NCI-H1930 (cell line): ENCODE measurements at places on chromosomes 3 and 15.
A peak's percentile ranks its signal among the peaks of the same experiment; 100 is the strongest.

DNA sequence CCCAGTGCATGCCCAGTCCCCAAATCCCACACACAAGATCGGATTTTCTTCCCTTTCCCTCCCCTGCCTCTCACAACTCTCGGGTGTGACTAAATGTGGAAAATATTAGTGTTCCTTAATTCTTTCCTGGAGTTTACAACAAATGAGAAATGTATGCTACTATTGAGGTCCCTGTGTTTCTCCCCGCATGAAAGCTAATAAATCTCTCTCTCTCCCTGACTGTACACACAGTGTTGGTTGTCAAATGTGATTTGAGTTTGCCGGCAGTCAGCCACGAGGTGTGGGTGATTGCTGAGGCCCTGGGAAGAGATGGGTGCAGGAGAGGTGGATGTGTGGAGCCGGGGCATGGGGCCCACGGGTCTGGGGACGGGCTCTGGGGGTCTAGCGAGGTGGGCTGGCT lies 161.4 kb upstream of the IQSEC1 start:
- no peak for DNase-seq

DNA sequence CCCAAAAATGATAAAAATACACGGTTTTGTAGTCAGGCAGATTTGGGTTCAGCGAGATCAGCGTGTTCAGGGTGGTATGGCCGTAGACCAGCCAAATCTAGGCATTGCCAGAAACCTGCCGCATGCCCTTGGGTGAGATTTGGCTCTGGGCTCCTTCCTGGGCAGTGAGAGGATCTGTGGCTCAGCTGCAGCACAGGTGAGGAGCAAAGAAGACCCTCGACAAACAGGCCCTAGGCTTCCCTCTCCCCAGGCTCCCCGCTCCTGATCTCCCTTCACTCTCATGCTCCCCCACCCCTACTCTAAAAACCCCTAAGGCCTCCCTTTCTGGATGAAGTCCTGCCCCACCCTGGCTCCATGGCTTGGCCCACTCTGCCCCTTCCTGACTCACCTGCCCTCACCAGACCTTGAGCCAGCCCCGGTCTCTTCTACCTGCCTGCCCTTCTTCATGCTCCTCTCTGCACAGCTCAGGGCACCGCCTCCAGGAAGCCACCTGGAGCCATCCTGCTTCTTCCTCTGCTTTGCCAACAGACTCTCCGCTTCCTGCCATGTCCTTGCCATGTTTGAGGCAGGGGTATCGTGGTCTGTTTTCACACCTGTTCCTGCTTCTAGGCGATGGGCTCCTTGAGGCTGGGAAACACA lies 88.1 kb downstream of the CORO2B start:
- no peak for DNase-seq

- no peak for DNase-seq
These were observed 12.5 kb downstream of the GASK1A start for GRCh38 chr3:42991341-42992315.

DNA sequence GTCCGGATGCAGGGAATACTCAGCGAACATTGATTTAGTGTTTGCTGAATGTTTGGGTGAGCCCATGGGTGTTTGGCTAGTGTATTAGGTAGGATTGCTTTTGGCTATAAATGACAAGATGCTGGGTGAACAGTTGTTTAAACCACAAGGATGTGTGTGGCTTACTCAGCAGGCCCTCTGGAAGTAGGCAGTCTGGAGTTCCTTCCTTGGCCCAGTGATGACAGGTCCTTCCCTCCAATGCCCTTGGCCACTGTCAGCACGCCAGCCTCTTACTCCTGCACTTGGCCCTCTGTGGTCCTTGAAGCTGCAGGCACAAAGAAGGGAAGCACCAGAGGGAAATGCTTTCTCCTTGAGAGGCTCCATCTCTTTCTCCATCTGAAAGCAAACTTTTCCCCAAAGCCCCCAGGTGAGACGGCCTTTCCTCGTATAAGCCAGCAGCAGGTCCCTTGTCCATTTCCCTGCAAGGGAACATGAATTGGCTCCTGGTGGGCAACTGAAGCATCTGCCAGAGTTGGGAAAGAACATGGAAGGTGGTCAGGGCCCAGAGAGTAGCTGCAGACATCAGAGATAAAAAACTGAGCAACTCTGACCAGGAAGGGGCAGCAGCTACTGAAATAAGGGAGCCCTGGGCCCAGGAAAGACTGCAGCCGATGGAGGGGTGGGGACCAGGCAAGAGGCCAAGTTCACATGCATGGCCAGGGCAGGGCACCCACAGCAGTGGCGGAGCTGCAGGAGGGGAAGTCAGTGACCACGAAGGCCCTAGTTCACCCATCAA lies 105.0 kb downstream of the TPRA1 start:
- DNase-seq = no peak

DNA sequence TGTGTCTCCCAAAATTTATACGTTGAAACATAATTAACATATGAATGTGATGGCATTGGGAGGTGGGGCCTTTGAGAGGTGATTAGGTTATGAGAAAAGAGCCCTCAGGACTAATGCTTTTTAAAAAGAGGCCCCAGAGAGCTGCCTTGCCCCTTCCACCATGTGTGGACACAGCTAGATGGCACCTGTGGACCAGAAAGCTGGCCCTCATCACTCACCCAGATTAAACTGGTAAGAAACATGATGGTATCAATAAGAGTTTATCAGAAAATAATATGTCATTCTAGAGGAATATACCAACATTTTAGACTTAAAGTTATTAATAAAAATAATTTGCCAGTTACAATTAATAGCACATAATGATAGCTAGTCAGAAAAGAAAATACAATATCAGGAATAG lies 25.2 kb upstream of the FAN1 start:
- DNase-seq = no peak

DNA sequence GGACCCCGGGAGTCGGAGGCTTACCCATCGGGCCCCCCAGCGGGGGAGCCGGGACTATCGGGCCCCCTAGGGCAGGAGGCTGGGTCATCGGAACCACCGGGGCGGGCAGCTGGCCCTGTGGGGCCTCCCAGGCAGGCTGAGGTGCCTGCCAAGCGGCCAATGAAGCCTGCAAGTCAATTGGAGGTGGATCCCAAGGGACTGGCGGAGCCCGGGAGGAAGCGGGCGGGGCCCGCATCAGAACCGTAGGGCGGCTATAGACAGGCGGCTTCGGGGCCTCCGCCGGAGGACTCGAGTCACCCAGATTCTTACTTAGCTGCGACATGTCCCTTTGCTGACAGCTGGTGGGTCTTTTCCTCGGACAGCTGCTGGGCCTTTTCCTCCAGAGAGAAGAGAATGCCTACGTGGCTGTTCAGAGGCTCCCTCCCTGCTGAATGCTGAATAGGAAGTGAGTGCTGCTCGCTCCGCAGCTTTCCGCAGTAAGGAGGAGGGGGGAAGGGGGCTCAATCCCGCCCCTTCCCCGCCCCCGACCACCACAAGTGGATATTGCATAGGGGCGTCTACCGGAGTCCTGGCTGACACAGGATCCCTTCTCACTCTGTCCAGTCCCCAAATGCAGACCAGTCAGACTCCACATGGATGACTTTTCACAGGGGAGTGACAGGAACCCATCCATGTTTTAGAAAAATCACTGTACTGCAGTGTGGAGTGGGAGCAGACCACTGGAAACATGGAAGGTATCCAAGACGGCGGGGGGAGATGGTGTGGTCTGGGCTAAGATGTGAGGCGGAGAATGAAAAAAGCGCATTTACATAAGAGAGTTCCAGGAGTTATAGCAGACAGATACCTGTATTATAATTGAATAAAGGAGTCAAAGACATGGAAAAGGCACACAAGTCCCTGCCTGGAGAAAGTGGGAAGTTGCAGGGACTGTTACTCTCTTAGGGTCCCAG lies at the start of gene MAGEL2:
Gene MAGEL2, minus strand, starts transcription at position 447 of the 950 bp plus-strand sequence. Its CDS starts 125 bp downstream, at position 322.
- DNase-seq = peak; percentile 32

- DNase-seq = no peak
These were observed 74.5 kb upstream of the SLC6A1 start for GRCh38 chr3:10918011-10918410.

DNA sequence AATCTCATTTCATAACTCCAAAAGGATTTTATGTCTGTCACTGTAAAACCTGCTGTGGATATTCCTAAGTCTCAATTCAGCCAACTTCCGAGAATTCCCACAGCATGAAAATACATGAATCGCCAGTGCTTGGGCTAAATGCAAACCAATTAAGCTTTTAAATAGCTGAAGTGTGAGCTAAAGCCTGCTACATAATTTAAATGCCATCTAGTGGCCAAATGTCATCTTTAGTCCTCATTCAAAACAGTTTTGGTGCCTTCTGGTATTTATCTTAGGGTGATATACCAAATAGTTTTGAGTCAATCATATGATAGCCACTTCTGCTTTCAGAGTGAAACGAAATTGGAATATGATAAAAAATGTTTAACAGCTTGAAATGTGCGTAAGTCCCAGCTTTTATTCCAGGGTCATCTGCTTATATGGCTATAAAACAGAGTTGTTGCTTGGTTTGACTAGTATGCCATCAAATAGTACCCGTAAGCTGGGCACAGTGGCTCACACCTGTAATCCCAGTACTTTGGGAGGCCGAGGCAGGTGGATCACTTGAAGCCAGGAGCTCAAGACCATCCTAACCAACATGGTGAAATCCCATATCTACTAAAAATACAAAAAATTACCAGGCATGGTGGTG lies 41.8 kb upstream of the CCNL1 start:
- DNase-seq = no peak

- DNase-seq = no peak
These were observed 53.0 kb downstream of the CHSY1 start for GRCh38 chr15:101198800-101199199.

- no peak for DNase-seq
These were observed 24.1 kb upstream of the GP9 start for GRCh38 chr3:129036222-129037092.

GRCh38 chr3:21705769-21706168 lies 45.2 kb downstream of the ZNF385D start:
- DNase-seq = no peak

DNA sequence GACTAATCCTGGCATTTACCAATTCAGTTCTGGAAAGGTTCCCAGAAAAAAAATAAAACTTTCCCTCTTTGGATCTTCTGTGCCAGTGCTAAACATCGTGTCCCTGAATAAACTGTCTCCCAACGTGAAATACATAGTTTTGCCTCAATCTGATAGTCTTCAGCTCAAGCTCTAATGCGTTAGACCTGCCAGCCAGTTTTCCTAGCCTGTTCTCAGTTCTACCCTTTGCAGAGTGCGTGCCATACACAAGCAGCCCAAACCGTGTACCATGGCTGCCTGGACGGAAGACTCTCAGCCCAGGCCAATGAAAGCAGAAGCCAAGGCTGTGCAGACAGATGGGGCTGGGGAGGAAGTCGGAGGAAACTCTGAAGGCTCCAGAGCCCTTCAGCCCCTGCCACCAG lies 11.4 kb upstream of the OCA2 start:
- DNase-seq = no peak

GRCh38 chr3:65742914-65743313 lies 295.8 kb downstream of the MAGI1 start:
- no peak for DNase-seq

- DNase-seq = no peak
These were observed 26.3 kb downstream of the ESYT3 start for GRCh38 chr3:138460536-138461205.

DNA sequence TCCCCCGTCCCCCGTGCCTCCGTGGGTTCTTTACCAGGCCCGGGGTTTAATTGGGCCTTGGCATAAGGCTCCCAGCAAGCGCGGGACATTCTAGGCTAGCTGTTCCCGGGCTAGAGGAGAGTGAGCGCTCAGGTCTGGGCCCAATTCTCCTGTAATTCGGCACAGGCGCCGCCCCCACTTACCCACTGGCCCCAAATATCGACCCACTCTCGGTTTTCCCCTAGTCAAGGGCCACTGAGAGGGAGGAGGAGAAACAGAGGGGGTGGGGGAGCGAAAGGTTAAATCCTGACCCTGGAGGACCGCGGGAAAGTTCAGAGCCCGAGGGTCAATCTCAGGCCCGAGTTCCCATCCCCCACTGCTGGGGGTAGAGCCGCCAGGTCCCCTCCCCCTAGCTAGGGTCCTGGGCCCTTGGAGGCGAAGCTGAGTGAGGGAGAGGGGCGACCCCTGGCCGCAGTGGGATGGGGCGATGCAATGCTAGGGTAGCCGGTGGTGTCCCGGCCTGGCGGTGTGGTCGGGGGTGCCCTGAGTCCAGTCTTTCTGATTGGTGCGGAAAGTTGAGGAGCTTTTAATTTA lies 8.5 kb upstream of the ONECUT1 start:
- DNase-seq = no peak

GRCh38 chr3:128133273-128133883 lies 9.8 kb upstream of the RUVBL1 start:
- DNase-seq = peak; percentile 43

GRCh38 chr3:127848131-127849129 lies 26.1 kb upstream of the MGLL start:
- DNase-seq = no peak

- DNase-seq = no peak
These were observed 90.4 kb downstream of the FOXP1 start for GRCh38 chr3:71492974-71493771.

- no peak for DNase-seq
These were observed 14.2 kb downstream of the DZIP3 start for GRCh38 chr3:108603691-108604090.

DNA sequence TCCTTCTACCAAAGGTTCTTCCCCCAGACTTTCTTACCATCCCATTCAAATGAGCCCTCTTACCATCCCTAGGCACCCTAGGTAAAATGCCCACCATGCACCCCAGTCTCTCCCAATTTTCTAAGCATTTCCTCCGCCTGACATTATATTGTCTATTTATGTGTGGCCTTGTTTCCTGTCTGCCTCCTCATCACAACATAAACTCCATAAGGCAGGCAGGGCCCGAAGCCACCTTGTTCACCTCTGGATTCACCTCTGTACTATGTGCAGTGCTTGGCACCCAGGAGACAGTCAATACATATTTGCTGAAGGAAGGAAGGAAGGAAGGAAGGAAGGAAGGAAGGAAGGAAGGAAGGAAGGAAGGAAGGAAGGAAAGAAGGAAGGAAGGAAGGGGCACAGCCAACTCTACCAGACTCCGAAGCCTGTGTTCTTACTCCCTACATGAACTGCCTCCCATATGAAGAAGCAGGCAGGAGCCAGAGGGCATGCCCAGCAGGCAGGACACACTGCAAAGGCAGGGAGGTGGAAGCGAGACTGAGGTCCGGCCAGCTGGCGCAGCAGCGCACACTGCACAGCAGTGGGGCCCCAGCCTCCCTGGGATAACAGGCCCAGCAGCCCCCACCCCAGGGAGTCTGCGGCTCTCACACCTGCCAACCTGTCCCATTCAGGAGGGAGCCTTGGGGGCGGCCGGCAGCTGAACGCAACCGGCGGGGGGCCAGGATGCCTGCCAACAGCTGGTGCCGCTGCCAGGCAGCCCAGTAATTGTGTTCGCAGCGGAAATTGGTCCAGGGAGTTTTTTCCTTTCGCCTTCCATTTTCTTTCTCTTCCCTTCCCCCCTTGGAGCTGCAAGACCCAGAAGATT lies 106.0 kb upstream of the LINGO1 start:
- DNase-seq = peak; percentile 1

GRCh38 chr15:91291673-91292072 lies 191.6 kb downstream of the SV2B start:
- no peak for DNase-seq

- no peak for DNase-seq
These were observed 109.2 kb downstream of the EPHB1 start for GRCh38 chr3:134904241-134904771.

DNA sequence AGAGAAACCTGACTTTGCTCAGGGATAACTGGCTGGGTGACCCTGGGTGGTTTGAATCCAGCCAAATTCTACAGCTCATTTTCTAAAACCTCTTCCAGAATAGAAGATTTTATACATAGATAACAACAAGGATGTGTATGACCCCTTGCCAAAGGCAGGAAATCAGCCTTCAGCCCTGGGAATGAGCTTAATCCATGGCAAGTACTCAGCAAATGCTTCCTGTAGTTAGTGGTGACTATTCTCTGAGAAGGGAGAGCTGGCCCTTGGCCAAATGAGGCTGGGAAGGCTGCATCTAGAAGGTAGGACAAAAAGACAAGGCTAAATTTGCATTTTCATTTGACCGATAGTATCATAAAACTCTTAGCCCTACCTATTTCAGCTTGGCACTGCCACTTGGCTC lies 4.6 kb upstream of the HACD3 start:
- DNase-seq = no peak
